ENCODE measurements at places on chromosomes 7 and 10.

- no peak for DNase-seq
Measured at GRCh38 chr7:20927976-20928375, 141.3 kb upstream of the SP8 start.

DNA sequence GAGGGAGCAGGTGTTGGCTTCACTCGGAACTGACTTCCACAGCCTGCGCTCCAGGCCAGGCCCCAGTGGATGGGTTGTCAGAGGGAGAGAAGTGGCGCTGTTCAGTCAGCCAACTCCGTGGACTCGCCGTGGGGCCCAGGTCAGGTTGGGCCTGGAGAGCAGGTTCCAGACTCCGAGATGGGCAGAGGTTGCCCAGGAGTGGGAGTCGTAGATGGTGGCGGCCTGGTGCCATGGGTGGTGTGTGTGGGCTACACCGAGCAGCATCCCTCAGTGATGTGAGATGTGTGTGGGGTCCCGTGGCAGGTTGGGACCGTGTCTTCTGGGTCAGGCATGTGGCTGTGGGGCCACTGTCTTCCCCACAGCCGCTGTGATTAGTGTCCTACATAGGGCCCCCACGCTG, 10.4 kb downstream of the ZNF316 start:
- no peak for DNase-seq

DNA sequence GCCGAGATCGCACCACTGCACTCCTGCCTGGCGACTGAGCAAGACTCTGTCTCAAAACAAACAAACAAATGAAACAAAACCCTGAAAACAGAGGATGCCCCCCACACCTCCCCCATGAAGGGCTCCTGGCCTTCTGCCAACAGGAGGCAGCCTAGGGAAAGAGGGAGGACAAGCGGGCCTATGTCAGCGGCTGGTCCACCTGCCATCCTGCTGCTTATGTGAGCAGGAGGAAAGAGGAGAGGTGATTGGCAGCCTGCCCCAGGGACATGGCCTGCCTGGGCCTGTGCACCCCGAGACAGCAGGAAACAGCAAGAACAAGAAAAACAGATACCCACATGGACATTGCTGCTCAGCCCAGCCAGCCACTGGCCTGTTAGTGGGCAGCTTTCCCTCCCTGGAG, 9.1 kb upstream of the ZNF316 start:
- DNase-seq: no peak

DNA sequence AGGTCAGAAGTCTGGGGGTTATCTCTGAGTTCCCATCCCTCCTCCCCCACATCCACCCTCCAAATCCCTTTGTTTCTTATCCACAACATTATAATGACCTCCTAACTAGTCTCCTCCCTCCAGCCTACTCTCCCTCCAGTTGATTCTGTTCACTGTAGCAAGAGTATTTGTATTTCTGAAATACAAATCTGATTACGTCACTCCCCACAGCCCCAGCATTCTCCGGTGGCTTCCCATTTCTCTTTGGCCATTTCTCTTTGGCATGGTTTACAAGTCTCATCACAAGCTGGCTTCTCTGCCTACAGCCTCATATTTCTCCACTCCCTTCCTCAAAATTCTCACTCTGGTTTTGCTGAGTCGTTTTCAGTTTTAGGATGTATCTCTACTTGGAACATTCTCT, 24.6 kb upstream of the MRPS33 start:
- no peak for DNase-seq

GRCh38 chr10:125296598-125296997, 136.2 kb upstream of the CTBP2 start:
- DNase-seq: no peak

GRCh38 chr7:27917119-27917518, 177.2 kb downstream of the TAX1BP1 start:
- no peak for DNase-seq

- no peak for DNase-seq
Measured at GRCh38 chr7:96589038-96589437, 120.6 kb downstream of the SEM1 start.

Measured in GM12892 (cell line).